Urinary bladder (tissue), 4 donors: ENCODE measurements at places on chromosomes 6 and 20. TPM values are rescaled to one million over a fixed set of nuclear protein-coding genes. Genes with fewer than 3 reads are reported as not detected.

GRCh38 chr6:127618729-127619128 is 41.8 kb downstream of the C6orf58 start:
- DNase-seq: no peak

DNA sequence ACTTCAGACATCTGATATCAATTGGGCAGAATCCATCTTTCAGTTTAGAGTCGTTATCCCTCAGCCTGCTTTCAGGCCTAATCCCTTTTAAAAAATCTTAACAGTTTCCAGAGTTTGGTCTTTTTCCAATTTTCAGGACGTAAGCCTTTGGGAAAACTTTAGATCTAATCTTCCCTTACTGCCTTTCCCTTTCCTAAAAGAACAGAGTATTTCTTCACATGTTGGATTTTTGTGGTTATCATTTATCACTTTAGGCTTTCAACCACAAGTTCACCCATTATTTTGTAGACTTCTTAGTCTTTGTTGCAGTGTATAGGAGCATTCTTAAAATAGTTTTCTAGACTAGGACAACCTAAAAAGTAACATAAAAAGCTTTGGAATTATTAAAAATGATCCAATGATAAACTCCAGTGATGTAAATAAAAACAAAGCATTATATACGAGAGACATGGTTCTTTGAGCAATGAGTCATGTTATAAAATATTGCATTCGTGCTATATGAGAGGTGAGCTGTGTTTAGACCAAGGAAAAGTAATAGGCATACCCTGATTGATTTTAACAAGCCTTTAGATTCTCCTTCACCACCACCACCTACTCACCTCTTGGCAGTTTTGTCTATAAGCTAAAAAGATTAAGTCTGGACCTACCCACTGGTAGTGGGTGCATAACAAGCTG is 90.4 kb upstream of the MCHR2 start:
- DNase-seq: no peak

DNA sequence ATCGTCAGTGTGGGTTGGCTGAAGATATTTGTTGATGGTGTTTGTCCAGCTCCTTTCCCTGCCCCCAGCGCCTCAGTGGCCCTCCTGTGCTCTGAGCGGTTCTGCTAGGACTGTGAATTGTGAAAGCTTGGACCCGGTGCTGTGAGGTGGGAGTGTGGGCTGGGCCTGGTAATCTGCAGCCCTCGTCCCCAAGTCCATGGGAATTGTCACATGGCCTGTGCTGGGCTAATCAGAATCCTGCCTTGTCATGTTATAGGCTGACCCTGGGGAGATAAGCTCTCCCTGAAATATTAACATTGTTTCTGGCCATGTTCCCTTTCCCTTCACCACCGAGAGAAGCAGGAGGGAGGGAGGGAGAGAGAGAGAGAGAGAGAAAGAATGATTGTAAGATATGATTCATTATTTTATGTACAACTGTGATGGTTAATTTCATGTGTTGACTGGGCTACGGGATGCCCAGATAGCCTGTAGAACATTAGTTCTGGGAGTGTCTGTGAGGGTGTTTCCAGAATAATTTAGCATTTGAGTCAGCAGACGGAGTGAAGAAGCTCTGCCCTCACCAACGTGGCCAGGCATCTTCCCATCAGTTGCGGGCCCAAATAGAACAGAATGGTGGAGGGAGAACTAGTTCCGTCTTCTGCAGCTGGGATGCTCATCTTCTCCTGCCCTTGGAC is 62.4 kb downstream of the TFAP2C start:
- no peak for DNase-seq

GRCh38 chr6:72939004-72939403 is 286.3 kb downstream of the KHDC1L start:
- DNase-seq: no peak

DNA sequence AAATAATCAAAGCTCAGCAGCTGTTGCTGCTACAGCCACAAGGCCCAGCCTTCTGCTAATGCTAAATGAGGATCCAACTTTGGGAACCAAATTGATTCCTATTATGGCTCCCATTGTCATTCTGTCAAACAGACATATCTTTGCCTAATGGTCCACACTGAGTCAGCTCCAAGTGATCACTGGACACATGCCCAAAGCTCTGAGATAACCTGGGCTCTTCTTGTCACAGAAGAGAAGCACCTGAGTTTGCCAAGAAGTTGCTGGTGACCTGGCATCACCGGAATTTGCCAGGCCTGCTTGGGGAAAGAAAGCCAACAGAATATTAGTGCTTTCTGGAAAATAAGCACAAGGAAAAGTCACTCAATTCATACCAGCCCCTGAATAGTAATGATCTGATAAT is 5.8 kb downstream of the TNFRSF21 start:
- DNase-seq: no peak

The DDO gene
- polyA plus RNA-seq: 2.0 TPM

The AURKA gene
- 2.5 TPM for polyA plus RNA-seq
